ENCODE measurements at places on chromosomes 1 and 21.

GRCh38 chr1:119550381-119550780, 43.4 kb downstream of the HSD3B1 start:
- DNase-seq, result no peak

GRCh38 chr1:119882132-119883049, 13.9 kb downstream of the ADAM30 start:
- no peak for DNase-seq

DNA sequence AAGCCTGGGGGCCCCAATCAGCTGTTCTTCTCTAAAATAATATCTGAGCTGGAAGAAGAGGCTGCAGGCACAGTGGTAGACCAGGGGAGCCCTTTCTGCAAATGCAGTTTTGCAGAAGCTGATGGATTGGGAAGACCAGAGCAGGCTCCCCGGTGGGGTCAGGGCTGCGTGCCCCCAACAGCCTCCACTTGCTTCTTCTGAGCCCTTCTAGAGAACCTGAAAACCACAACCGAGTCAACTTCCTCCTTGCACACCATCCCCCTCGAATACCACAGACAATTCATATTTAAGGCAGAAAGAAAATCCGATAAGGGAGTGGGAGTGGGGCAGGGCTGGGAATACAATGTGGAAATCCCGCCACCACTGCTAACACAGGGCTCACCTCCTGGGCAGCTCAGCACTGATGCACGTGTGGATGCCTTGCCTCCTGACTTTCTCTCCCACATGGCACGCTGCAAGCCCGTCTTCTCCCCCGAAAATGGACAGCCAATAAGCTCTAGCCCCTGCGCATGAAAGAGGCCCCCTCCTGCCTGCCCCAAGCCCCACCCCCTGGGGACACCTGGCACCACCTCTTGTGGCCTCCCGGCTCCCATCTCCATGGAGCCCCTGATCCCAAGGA, 25.4 kb upstream of the ALDH4A1 start:
- no peak for DNase-seq

DNA sequence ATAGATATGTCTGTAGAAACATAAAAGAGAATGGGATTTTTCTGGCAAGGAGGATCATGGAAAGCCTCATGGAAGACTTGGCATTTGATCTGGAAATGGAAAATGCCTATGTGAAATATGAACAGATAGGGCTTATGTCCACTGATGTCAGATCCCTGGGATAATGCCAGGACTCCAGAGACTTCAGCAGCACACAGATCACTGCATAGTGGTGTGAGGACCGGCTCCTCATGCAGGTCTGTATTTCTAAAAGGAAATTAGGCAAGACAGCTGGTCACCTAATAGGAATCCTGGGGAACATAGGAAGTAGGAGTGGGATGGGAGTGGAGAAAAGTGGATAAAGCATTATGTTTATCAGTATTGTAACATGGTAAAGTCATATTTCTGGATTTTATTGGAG, 56.8 kb upstream of the IPO9 start:
- DNase-seq, result no peak

GRCh38 chr1:168419736-168420135, 124.1 kb downstream of the XCL2 start:
- no peak for DNase-seq

GRCh38 chr1:186811892-186812291, 16.9 kb upstream of the PLA2G4A start:
- no peak for DNase-seq

DNA sequence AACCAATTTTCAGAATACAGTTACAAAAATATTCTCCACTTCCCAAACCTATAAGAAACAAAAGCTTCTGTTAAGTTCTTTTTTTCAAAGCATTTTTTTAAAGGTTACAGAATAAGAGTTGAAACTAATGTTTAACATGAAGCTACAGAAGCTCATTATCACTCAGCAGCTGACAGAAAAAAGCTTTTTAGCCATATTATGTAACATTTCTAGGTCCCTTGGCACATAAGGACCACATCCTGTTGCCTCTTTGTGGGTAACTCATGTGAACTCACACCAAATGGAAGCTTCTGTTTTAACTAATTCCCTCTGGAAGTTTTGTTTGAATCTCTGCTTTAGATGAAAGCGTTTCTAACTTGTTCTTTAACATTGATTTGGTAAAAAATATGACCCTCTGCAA, 242.5 kb upstream of the TMPRSS15 start:
- no peak for DNase-seq

DNA sequence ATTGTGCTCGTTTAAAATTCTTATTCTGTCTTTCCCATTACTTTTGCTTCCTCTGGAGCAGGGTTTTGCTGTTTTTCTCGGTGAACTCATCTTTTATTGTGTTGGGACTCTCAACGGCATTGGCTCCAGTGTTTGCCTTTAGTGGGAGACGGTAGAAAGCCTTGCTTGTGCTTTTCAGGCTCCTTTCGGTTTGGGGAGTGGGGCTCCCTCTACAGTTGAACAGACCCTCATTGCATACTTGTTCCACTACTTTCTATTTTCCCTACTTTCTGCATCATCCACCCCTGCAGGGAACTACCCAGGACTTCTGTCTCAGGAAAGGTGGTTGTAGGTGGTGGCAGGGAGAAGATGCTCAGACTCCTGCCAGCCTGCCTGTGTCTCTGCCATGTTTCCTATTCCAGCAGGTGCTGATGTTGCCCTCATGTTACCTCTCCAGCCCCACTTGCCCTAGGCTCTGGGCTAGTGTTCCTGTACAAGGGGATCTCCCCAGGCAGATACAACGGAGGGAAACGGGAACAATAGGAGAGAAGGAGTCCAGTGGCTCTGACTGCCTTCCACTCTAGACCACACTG, 68.5 kb upstream of the ZBTB18 start:
- DNase-seq, result no peak

DNA sequence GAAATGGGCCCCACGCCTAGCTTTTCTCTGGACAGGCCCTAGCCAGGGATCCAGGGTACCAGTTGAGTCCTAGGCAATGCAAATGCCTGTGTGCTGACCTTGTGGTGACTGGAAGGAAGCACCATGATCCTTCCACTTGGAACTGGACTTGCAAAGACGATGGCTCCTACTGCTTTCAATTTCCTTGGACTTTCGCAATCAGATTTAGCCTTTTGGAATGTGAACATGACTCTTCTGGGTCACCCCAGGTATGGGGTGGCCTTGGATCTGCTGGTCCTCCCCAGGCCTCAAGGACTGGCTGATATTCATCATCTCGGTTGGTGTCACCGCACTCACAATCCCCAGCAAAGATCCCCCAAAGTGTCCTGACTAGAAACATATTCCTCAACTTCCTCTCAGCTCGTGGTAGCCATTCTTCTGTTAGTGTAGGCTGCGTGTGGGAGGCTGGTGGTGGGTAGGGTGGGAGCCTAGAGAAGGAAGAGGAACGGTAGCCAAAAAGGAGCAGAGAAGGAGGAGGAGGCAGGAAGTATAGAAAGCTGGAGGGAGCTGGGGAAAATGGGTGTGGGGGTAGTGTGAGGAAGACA, 130.5 kb downstream of the PPIAL4G start:
- DNase-seq, result no peak

GRCh38 chr1:217332431-217333065, 298.3 kb downstream of the GPATCH2 start:
- DNase-seq, result no peak

GRCh38 chr1:78651241-78651640, 1.6 kb downstream of the IFI44 start:
- no peak for DNase-seq

DNA sequence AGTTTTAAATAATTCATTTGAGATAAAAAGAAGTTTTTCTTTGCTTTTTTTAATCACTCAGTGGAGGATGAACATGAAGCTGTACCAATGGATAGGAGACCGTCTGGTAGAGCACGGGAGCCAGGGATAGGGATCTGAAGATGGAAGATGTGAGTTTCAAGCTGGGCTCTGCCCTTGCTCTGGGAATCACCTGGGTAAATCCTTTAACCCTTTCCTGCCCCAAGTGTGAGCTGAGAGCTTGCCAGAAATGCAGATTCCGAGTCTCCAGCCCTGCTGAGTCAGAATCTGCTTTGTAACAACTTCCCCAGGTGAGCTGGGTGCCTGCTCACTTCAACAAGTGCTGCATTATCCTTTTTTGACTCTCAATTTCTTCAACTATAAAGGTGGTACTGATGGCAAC, 44.1 kb downstream of the ERG start:
- no peak for DNase-seq

- no peak for DNase-seq
Measured at GRCh38 chr1:195763146-195763906, 844.9 kb downstream of the KCNT2 start.

- DNase-seq, result no peak
Measured at GRCh38 chr1:32334864-32335534, 1.0 kb downstream of the MARCKSL1 start.

DNA sequence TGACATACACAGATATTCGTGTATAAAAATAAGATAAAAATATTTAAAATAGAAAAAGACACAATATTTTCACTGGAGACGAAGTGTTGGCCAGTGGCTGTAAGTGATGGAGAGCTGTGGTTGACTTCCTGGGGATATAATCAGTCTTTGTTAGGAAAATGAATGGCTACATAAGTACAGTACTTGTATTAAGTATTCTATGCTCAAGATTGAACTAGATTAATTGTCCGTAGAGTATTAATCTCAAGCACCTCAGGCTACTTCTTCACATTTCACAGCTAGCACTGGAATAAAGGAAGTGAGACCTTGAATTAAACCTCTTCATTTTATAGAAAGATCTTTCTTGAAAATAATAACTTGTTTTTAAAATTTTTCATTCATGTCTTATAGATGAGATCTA, 39.0 kb upstream of the RGS5 start:
- no peak for DNase-seq

DNA sequence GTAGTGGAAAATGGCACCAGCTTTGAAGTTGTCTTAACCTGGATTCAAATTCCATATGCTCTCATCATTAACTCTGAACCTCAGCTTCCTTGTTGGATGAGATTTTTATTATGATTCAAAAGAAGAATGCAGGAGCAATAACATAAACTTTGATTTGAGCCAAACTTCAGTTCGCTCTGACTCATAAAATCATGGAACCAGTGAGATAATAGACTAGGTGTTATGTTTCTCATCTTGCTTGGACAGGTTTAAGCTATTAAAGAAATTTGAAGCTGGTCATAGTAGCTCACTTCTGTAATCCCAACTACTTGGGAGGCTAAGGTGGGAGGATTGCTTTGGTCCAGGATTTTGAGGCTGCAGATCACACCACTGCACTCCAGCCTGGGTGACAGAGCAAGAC, 172.8 kb downstream of the CLEC20A start:
- peak; percentile 48 for DNase-seq

DNA sequence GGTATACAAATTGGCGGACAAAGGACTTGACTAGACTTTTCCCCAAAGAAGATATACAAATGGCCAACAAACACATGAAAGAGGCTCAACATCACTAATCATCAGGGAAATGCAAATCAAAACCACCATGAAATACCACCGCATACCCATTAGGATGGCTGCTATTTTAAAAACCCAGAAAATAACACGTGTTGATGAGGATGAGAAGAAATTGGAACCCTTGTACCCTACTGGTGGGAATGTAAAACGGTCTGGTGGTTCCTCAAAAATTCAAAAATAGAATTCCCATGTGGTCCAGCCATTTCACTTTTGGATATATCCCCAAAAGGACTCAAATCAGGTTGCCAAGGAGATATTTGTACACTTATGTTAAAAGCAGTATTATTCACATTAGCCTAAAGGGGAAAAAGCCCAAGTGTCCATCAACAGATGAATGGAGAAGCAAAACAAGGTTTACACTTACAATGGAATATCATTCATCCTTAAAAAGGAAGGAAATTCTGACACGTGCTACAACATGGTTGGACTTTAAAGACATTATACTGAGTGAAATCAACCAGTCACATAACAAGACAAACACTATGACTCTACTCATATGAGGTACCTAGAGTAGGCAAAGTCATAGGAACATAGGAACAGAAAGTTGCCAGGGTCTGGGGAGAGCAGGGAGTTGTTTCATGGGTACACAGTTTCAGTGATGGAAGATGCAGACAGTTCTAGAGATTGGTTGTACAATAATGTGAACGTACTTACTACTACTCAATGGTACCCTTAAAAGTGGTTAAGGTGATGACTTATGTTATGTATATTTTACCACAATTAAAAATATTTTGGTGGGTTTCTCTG, 17.0 kb downstream of the CD34 start:
- no peak for DNase-seq

DNA sequence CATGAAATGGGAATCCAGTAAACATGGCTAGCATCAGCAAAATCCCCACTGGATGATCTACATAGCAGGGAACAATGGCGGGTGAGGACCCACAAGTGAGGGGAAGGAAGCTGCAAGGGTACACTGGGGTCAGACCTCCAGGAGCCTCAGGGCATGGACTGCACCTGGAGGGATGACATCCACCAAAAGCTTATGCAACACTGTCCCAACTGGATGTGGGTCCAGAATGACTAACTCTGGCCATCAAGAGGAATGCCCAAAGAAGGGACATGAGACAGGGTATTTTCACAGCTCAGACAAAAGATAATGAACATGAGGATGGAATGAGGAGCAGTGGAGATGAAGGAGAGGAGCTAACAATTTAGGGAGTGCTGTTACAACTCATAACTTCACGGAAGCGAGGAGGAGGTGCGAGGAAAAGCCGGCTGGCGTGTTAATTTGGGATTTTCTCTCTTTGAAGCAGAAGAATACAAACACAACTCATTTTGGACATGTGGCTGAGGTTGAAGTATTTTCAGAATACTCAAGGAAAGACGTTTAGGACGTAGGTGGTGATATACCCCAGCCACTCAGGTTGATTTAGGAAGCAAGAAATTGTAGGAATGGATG, 5.7 kb downstream of the HLCS start:
- no peak for DNase-seq

GRCh38 chr1:65471861-65472332, 51.4 kb downstream of the LEPR start:
- no peak for DNase-seq

GRCh38 chr1:93414749-93415148, 33.2 kb upstream of the FNBP1L start:
- DNase-seq, result no peak

GRCh38 chr1:177278626-177279390, 108.0 kb downstream of the BRINP2 start:
- no peak for DNase-seq

DNA sequence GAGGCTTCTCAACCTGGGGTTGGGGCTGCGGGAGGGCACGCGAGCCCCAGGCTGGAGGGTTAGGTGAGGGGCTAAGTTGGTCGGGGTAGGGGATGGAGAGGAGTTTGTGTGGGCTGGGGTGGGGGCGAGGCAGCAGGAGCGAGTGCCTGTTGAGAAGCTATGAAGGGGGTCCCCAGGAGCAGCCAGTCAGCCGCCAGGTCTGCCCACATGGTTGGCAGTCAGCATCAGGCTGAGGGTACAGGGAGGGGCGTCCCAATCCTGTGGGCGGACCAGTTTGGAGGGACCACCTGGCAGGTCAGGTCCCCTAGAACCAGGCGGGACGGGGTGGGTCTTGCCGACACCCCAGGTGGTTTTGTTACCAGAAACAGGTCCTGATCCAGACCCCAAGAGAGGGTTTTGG, 400 bp upstream of the TRIM17 start:
- DNase-seq, result no peak
